Cerebellum (tissue), 4 donors: ENCODE measurements at places on chromosomes 3 and 15. TPM values are rescaled to one million over a fixed set of nuclear protein-coding genes. Genes with fewer than 3 reads are reported as not detected.

- DNase-seq: no peak
Measured at GRCh38 chr3:121592856-121593702, at the start of gene FBXO40. TSS of gene FBXO40 (plus strand) at chr3:121593379. CDS start at chr3:121620576, 27,197 bp downstream.

GRCh38 chr15:73950831-73951561 is 24.7 kb downstream of the LOXL1 start:
- DNase-seq: peak; percentile 83

HCLS1 gene
- total RNA-seq: 1.8 TPM

SLC28A1 gene
- not detected for total RNA-seq

DNA sequence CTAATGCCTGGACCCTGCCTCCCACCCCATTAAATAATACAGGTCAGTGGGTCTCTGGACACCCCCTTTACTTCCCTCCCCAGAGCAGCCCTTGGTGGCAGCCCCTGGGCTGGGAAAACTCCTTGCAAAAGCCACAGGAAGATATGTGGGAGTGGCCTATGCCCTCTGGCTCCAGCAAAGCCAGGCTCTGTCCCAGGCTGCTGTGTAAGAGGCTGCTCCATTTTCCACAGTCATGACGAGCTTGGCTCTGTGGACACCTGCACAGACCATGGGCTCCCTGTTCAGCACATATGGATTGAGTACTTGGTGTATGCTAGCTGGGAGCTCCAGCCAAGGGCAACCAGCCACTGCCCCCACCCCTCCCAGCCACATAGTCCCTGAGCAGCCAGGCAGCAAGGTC is 13.0 kb downstream of the CACNA2D2 start:
- DNase-seq: no peak

GRCh38 chr3:102068327-102068726 is 219.0 kb downstream of the NFKBIZ start:
- DNase-seq: no peak

DNA sequence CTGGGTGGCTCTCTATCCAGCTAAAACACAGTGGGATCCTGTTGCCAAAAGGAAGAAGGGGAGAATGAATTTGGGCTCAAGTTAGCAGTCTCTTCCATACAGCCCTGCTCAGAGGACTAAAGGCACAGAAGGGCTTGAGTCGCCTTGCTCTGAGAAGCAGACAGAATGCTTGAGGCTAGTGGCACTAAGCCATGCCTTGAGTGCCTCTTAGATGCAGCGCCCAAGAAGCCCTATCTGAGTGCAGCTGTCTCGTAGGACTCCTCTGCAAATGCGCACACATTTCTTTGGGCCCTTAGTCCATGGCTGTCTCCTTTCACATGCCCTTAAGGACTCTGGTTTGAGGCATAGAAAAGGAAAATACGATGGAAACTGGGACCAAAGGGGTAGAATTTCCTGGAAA is 211.3 kb upstream of the CHRM5 start:
- DNase-seq: no peak

GRCh38 chr3:42347928-42348327 is 62.5 kb downstream of the LYZL4 start:
- DNase-seq: no peak

DNA sequence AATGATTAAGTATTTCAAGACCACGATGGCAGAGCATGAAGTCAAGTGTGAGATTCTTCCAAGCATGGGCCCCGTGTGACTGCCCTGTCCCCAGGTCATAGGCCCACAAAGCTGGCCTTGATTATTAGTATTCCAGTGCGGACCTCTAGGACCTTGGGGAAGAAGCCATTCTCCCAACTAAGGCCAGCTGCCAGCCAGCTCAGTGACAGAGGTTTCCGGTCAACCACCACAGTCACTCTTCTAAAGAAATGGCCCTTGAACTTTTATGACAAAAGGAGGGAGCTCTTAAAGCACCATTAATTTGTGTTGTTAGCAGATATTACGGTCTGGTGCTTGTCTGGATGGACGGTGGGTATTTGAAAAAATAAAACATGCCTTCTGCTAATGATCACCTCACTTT is 28.0 kb downstream of the FAM3D start:
- DNase-seq: no peak

- no peak for DNase-seq
Measured at GRCh38 chr3:13540297-13540995, 8.5 kb upstream of the FBLN2 start.

STAC gene
- total RNA-seq: 18.2 TPM

EFHB gene
- 0.64 TPM for total RNA-seq

DNA sequence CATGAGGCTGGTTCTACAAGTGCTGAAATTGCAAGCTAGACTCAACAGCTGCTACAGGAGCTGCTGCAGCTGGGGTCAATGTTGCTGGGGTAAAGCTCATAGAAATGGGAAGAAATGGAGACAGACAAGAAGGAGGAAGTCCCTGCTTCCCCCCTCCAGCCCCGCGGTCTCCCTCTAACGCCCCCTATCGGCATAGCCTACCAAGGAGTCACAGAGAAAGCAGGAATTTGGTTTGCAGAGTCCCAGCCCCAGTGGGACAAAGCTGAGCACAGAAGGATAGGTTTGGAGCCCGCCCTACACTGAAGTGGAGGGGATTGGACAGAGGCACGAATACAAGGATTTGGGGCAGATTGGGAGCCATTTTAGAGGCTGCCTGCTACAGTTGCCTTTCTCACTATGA is 176.9 kb upstream of the ANKRD28 start:
- no peak for DNase-seq

GRCh38 chr15:44735482-44736180 is 697 bp upstream of the TRIM69 start:
- DNase-seq: no peak

CNTN4 gene
- total RNA-seq: 57.6 TPM

DNA sequence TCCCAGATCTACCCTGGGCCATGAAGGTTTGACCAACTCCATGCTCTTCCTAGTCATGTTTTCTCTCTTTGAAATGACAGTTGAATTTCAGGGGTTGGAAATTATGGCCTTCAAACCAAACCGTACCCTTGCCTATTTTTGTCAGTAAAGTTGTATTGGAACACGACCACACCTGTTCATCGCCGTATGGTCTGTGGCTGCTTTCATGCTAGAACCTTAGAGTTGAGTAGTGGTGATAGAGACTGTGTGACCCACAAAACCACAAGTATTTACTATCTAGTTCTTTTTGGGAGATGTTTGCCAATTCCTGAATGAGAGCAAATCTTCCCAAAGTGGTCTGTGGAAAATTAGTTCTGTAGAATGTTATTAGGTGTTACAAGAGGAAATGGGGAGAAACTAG is 24.0 kb upstream of the STARD5 start:
- no peak for DNase-seq

DNA sequence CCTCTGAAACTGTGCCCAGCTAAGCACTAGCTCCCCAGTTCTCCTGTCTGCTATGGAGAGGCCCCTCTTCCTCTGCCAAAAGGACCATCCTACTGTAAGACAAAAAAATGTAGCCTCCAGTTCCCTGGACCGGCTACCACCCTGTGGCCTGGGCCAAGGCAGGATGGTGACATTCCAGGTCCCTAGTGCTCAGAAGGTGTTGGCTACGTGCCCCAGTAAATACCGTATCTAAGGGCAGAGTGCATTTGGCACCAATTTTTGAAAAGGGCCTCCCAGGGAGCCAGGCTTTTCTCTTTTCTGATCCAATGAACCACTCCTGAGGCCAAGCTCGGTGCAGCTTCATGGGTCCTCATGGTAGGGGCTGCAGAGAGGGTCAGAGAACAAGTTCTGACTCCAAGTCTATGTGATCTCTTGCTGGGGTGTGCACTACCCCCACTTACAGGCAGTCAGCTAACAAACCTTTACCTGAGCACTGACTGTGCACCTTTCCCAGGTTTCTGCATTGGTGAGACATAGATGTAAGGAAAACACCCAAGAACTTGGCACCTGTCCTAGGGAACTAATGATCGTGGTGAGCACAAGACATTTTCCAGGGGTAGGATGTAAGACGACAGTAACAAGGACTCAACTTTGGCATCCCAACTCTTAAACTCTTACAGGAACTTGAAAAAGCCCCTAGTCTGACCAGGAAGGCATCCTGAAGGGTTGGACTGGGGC is 32.6 kb downstream of the TLE3 start:
- no peak for DNase-seq

GRCh38 chr15:31379042-31379441 is 52.4 kb downstream of the KLF13 start:
- DNase-seq: no peak

- no peak for DNase-seq
Measured at GRCh38 chr3:74599564-74599963, 14.9 kb downstream of the CNTN3 start.

IMPG2 gene
- total RNA-seq: 2.4 TPM

CCR5 gene
- not detected for total RNA-seq

DNA sequence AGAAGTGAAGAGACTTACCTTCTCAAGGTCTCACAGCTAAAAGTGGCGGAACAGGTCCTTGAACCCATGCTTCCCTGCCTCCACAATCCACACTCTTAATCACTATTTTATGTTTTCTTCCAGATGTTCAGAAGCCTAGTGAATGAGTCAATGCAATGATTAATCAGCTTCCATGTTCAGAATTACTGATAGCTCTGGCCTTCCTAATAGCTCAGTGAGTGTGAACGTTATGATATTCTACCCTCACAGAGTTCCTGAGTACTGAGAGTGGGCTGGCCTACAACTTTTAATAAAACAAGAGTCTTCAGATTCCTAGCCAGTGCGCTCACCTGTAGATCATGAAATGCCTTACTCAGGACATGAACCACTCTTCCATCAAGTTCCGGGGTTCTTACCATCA is 443.0 kb upstream of the ADAMTS9 start:
- DNase-seq: no peak

- peak; percentile 74 for DNase-seq
Measured at GRCh38 chr15:77870195-77871065, 207.1 kb downstream of the TBC1D2B start.

GRCh38 chr3:173510565-173510964 is 113.0 kb downstream of the NLGN1 start:
- DNase-seq: no peak

GRCh38 chr15:65101411-65101890 is 13.5 kb downstream of the UBAP1L start:
- DNase-seq: peak; percentile 55

DNA sequence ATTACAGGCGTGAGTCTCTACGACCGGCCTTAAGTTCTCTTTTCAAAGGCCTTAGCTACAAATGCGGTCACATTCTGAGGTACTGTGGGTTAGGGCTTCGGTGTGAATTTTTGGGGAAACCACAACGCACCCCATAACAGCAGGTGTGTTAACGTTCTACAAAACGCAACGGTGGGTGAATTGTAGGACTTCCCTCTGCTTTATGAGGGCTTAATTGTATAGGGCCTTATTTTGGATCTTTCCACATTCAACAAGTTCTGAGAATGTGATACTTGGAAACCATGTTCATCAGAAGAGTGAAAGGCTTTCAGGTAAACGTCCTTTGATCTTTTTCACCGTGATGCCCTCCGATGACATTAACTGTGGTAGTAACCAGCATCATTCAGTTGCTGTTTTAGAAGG is 998.6 kb upstream of the CFAP20DC start:
- no peak for DNase-seq

DNA sequence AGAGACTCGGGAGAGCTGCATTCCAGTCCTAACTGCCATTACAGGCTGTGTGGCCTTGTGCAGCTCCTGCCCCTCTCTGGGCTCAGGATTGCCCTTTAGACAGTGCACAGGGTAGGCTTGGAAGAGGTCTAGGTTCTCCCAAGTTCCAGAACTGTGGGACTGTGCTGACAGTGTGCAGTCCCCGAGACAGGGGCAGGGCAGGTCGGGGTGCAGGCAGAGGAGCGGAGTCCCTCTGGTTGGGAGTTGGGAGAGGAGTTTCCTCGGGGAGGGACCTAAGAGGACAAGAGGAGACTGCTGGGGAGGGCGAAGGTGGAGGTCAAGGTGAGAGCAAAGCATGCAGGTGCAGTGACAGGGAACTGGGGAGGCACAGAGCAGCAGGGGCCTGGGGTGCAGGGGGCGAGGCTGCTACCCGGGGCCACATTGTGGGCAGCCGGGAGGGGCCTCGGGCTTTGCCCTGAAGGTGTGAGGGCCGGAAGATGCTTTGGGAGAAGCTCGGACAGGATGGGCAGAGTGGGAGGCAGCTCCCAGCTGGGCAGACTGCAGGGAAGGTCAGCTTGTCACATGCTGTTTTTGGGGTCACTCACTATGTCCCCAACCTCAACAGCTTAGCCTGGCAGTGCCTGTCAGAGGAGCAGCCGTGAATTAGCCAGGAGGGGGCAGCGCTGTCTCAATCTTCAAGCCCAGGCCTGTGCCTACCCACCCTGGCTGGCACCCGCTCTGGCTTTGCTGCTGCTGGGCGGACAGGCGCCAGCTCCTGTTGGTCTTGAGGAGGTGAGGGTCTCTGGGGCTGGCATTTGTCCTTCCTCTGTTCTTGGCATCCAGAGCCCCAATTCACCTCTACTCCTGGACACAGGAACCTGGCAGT is 15.4 kb upstream of the CSPG4 start:
- DNase-seq: no peak

HDDC3 gene
- 8.5 TPM for total RNA-seq

DNA sequence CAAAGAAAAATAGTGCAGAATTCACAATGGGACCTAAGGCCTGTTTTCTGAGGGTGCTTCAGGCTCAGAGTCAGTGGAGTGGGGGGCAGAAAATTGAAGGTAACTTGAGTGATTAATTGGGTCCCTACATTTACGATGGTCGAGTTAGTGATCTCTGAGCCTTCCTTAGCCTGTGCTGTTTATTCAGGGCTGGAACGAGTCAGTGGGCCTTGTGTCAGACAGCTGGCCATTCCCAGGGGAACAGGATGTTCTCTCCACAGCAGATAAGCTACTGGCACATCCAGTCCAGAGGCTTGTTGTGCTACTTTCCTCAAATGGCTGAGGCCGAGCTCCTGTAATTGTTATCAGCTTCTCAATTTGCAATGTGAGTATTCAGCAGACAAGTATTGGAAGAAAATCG is 29.2 kb upstream of the CNTN3 start:
- DNase-seq: no peak

DNA sequence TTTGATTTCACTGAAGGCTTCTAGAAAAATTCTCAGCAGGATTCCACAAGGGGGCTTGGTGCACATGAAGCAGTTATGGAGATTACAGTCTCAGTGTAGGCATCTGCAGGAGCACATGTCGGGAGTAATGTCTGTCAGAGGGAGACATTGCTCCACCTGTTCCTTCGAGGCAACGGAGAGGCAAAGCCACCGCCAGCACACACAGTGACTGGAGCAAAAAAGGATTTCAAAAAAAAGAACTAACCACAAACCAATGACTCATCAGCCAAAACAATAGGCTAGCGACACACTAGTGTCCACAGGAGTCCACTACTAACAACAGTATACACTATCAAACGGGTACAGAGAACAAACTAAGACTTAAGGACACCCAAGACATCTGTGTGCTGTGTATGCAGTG is 68.9 kb downstream of the NPTN start:
- peak; percentile 24 for DNase-seq

DNA sequence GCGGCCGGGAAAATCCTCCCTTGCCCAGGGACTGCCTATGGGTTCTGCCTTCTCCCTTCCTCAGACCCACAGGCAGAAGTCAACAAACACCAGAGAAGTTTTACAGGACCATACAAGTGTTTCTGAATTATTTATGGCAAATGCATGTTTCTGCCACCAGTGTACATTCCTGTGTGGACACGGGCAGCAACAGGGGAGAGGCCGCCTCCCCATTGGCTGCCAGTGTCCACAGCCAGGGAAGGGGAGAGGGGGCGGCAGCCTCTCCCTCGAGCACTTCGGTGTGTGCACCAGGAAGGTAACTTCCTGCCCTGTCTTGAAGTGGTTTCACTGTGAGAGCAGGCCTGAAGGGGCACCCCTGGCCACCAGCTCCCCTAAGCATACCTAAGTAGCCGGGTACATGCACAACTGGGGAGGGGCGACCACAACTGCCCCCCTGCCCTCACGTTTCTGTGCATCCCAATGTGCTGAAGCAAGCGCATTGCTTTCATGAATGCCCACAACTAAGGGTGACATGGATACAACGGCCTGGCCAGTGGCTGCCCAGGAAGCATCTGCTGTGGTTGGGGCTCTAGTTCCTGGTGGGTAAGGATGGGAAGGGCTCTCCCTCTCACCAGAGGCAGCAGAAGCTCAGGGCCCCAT is 14.8 kb upstream of the SHISA5 start:
- DNase-seq: no peak
